ENCODE measurements at places on chromosomes 16 and 17. TPM values are rescaled to one million over a fixed set of nuclear protein-coding genes. Genes with fewer than 3 reads are reported as not detected.

- DNase-seq, result no peak
Observed at GRCh38 chr17:17030515-17031211, 11.6 kb upstream of the MPRIP start.

DNA sequence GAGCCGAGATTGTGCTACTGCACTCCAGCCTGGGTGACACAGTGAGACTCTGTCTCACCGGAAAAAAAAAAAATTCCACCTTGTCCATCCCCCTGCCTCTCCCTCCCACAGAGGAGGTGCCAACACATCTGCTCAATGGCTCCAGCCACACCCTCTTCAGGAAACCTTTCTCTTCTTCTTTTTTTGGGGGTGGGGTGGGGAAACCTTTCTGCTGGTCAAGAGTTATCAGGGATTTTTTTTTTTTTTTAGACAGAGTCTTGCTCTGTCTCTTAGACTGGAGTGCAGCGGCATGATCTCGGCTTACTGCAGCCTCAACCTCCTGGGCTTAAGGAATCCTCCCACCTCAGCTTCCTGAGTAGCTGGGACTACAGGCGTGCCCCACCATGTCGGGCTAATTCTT lies 18.7 kb downstream of the TNS4 start:
- no peak for DNase-seq

DNA sequence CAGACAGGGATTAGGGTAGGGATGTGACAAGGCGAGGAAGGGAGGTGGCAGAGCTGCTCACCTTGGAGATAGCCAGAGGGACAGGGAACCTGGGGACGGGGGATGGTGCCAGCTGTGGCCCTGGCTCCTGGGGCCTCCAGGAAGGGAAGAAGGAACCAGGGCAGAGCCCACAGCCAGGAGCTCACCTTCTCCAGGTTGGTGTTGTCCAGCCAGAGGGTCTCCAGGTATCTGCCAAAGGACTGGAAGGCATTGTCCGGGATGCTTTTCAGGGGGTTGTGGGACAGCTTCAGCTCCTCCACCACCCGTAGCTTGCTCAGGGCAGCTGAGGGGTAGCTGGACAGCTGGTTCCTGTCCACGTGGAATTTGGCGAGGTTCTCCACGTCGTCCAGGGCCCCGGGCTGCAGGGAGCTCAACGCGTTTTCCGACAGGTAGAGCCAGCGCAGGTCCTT lies 801 bp downstream of the CHAD start:
- no peak for DNase-seq

The CRYM gene
- not detected for total RNA-seq

The PLXDC1 gene
- 1.9 TPM for total RNA-seq
